ENCODE measurements at places on chromosomes 6 and 20.
A peak's percentile ranks its signal among the peaks of the same experiment; 100 is the strongest.

DNA sequence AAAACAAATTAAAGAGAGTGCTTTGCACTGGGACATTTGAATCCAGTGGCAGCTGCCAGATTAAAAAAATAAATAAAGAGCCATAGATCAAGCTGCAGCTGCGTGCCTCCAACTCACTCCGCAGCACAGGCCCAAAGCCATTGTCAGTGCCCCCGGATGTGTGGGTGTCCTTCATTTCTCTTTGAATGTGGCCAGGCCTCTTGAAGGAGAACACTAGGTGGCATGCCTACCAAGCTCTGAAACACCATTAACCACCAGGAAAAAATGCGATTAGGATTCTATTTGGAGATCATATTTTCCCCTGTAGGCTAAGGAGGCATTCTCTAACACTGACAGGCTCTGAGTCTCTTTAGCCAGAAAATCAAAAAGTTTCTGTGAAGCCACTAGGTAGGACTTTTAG is 549.8 kb downstream of the PRKN start:
- DNase-seq: no peak

GRCh38 chr6:1662534-1662933 is 52.8 kb downstream of the FOXC1 start:
- no peak for DNase-seq

- no peak for DNase-seq
Observed at GRCh38 chr20:41599699-41600104, 18.5 kb downstream of the CHD6 start.

- no peak for DNase-seq
Observed at GRCh38 chr6:116022841-116023445, 37.7 kb downstream of the FRK start.

DNA sequence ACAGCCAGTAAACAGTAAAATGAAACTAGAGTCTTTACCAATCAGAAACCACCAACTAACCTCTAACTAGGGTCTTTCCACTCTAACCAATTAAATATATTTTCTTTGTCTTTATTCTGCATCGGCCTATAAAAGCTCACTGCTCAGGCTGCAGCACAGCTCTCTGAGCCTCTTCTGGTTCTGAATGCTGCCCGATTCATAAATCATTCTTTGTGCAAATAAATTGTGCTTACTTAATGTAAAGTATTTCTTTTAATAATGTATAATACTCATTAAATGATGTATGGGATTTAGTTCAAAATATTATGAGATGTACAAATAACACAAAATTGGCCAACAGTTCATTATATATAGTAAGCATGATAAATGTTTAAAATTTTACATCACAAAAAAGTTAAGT is 7.9 kb downstream of the IBTK start:
- DNase-seq: no peak

DNA sequence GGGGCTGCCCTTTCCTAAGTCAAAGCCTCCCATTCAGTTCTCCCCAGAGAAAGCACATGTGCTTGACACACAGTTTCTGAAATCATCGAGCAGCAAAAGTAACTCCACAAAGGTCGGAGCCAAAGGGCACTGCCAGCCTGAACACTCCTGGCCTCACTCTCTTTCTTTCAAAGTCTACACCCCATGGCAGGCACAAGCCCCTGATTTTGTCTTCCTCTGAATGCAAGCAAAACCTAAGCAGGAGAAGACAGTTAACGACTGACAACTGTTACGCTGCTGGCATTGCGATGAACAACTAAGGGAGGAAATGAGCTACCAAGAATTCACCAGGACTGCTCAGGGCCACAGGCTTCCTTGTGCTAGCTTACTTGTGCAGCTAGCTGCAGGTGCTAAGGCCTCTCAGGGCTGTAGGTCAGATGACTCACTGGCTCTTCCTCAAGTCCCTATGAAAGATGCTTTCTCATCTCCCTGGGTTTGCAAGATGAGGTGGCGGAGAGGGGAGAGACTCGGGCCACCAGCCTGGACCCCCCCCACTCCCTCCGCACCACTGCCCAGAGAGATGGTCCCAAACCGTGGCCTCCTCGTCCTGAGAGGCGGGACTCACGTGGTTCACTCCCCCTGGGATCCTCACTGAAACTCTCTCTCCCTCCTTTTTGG is 208.2 kb downstream of the DLL1 start:
- peak; percentile 3 for DNase-seq

GRCh38 chr6:34272013-34272926 is 23.5 kb upstream of the SMIM29 start:
- DNase-seq: no peak

- DNase-seq: no peak
Observed at GRCh38 chr6:22726966-22727365, 157.6 kb downstream of the HDGFL1 start.

GRCh38 chr6:151065027-151065815 is 174.5 kb upstream of the AKAP12 start:
- DNase-seq: no peak

- DNase-seq: no peak
Observed at GRCh38 chr20:51010043-51010365, 12.9 kb downstream of the KCNG1 start.

DNA sequence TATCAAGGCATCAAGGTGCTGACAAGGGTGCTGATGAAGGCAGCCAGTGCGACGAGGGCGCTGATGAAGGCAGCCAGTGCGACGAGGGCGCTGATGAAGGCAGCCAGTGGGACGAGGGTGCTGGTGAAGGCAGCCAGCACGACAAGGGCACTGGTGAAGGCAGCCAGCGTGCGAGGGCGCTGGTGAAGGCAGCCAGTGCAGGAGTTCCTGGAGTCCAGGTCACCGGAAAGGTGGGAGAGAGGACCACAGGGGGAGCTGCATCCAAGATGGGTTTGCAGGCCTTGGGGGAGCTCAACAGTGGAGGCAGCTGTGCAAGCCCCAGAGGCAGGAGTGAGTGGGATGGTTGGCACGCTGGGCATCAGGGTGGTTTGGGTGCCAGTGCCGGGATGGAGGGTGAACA is 176.3 kb downstream of the TBXT start:
- DNase-seq: no peak

- no peak for DNase-seq
Observed at GRCh38 chr6:81787313-81788068, 35.0 kb upstream of the TENT5A start.

- no peak for DNase-seq
Observed at GRCh38 chr6:44462797-44463727, 75.6 kb downstream of the CDC5L start.

GRCh38 chr6:87498048-87498447 is 25.3 kb downstream of the SLC35A1 start:
- no peak for DNase-seq

DNA sequence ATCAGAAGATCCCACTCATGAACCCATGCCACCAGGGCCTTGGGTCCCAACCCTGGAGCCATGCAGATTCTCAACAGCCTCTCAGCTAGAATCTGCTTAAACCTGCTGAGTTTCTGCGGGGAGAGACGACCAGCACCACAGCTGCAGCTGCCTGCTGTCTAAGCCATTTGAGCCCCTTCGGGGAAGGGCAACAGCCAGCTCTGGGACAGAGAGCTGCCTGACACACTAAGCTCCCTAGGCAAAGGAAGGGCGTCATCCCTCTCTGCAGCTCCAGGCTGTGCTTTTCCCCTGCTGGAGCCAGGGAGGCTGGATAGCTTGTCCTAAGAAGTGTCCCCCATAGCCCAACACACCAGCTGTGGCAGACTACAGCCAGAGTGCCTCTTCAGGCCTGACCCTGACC is 182.5 kb downstream of the OTOR start:
- no peak for DNase-seq

DNA sequence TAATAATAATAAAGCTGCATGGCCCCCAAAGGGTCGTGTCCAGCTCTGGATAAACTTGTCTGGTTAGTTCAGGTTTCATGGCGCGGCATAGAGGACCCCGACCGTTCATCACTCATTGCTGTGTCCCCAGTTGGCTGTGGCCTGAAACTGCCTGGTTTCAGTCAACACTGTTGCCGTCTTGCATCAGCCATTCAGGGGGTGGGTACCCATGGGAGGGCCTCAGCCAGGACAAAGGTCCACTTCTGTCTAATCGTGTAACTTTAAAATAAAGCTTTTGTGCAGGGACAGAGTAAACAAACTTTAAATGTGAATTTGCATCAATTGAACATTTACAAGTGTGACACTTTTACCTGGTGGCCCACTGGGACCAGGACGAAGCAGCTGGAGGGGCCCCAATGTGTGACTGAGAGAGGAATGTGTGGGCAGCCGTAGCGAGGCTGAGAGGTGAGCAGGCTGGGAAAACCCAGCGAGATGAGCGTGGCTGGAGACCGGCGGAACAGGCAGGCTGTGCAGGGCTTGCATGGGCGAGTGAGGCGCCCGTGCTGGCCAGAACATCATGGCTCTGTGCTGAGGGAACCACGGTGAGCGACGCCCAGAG is 22.3 kb upstream of the UNC93A start:
- no peak for DNase-seq

DNA sequence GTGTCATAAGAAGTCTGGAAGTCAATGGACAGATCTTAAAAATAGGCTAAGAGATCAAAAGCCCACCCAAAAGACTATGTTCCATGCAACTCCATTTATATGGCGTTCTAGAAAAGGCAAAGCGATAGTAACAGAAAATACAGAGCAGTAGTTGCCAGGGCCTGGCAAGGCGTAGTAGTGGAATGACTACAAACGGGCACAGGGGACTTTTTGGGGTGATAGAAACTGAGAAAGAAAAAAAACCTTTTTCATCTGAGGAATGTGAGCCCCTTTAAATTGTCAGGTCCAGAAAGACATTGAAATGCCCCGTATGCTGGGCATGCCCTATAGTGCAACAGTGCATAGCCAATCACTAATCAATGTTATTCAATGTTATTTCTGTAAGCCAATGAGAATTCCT is 47.2 kb upstream of the FAM50B start:
- DNase-seq: no peak

GRCh38 chr6:35662999-35663398 is 25.7 kb downstream of the FKBP5 start:
- DNase-seq: no peak

Measured in activated T-helper 1 cell treated with anti-CD3 and anti-CD28 coated beads, Interleukin-2, amount 50 U/mL, for 16 hours (primary cell).